ENCODE measurements at places on chromosomes 13 and 19.
A peak's percentile ranks its signal among the peaks of the same experiment; 100 is the strongest.

DNA sequence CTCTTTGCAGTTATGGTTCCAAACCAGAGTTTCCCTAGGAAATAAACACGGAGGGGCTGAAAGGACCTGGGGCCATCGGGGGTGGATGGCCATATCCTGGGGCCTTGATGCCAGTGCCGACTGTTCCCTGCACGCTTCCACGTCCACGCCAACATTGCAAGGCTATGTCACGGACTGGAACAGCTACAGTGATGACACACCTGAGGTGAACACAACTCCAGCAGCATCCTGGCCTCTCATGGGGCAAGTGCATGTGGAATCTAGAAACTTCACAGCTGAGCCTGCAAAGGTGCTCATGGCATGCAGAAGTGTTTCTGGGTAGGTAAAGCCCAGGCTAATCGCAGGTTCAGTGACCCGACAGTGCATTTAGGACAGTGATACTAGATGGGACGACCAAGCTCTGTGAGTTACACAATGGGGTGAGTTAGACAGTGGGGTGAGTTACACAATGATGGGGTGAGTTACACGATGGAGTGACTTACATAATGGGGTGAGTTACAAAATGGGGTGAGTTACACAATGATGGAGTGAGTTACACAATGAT lies 52.0 kb upstream of the GAS6 start:
- DNase-seq = no peak

GRCh38 chr13:39415008-39415802 lies 187.8 kb downstream of the LHFPL6 start:
- peak; percentile 61 for DNase-seq

- no peak for DNase-seq
Observed at GRCh38 chr13:24149246-24150032, 11.1 kb upstream of the SPATA13 start.

- no peak for DNase-seq
Observed at GRCh38 chr19:5193192-5193591, 147.4 kb downstream of the PTPRS start.

GRCh38 chr13:85816413-85816812 lies 17.2 kb upstream of the SLITRK6 start:
- peak; percentile 56 for DNase-seq

- no peak for DNase-seq
Observed at GRCh38 chr13:20019043-20019442, 60.5 kb downstream of the ZMYM2 start.

GRCh38 chr19:38494379-38494778 lies 60.9 kb downstream of the RYR1 start:
- DNase-seq = no peak

GRCh38 chr13:52374389-52374788 lies 31.6 kb downstream of the THSD1 start:
- DNase-seq = no peak

DNA sequence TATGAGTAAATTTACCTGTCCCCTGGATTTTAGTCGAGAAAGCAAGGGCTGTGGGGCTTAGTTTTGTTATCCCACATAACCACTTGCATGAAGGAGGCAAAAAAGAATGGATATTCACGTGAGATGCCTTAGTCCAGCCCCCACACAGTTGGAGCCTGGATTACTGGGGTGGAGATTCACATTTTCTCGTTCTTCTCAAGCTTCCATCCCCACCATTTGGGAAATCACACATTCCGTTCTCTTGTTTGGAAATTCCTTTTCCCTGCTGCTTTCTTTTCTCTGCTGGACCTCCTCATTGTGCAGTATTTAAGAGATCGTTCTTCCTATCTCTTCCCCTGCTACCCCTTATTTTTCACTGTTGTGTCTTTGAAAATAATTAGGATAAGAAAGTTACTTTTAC lies 45.1 kb upstream of the FARP1 start:
- DNase-seq = no peak

DNA sequence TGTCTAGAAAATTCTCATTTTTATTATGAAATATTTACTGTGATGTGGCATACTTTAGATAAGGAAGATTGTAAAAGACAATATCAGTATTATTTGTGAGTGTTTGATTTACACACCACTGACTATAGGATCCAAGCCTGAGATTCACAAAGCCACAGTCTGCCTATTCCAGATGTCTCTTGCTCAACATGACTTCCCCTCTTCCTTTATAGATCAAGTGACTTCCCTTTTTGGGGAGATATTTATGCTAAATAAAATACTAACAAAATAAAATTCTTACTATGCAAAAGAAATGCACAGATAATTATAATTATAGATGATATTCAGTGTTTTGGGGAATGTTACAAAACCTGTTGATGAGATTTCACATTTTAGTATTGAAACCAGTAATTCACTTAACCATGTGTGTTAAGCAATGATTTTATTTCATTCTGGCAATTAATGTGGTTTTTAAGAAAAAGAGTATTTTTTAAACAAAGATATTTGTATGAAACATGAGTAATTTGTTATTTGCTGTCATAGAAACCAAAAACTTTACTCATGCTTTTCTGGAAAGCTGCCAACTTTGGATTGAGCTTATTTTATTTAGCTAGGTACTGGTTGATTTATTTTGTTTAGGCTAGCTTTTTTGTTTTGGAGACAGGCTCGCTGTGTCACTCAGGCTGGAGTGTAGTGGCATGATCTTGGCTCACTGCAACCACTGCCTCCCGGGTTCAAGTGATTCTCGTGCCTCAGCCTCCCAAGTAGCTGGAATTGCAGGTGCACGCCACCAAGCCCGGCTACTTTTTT lies 13.7 kb upstream of the GPR183 start:
- peak; percentile 77 for DNase-seq

DNA sequence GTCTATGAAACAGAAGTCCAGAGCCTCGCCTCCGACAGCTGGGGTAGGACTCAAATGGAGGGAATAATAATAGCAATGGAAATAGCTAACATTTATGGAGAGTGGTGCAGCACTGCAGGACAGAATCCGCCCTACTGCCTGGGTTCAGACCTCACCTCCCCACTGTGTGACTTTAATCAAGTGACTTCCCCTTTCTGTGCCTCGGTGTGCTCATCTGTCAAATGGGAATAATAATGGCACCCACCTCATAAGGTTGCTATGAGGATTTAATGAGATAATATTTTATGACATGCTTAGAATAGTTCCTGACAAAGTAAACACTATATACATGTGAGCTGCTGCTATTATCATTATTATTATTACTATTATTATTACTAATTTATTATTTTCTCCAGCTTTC lies 3.2 kb downstream of the LRFN1 start:
- DNase-seq = no peak

DNA sequence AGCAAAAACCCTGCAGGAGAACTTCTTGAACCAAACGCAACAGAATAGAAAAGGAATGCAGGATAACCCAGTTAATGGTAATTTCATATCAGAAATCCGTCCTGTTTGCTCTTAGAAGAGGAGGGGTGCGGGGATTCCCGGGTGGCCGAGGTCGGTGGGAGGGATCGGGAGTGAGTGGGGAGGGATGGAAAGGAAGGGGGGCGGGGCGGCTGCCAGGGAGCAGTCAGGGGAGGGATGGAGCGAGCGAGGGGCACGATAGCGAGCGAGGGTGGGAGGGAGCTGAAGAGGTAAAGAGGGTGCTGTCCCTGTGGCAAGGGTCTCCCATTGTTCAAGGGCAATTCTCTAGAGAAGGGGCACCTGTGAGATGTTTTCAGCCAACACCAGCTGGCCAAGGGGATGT lies 26.5 kb downstream of the CD177 start:
- DNase-seq = no peak

- DNase-seq = no peak
Observed at GRCh38 chr13:79442221-79442620, 36.2 kb upstream of the RBM26 start.

GRCh38 chr13:73876323-73876722 lies 257.9 kb downstream of the KLF12 start:
- DNase-seq = no peak

DNA sequence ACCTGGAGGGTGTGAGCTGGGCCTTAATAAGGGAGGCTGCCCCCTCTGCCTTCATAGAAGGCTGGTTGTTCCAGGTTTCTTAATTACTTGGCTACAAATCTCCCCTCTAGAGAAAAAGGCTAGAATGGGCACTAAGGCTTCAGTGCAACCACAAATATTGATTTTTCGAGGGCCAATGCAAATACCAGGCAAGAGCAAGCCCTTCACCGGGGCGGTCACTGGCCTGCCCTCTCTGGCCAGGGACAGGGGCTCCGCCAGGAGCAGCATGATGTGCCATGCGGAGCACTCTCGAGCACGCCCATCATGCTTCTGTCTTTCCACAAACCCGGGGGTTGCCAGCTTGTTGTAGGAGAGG lies 127.8 kb upstream of the SPACA7 start:
- no peak for DNase-seq

DNA sequence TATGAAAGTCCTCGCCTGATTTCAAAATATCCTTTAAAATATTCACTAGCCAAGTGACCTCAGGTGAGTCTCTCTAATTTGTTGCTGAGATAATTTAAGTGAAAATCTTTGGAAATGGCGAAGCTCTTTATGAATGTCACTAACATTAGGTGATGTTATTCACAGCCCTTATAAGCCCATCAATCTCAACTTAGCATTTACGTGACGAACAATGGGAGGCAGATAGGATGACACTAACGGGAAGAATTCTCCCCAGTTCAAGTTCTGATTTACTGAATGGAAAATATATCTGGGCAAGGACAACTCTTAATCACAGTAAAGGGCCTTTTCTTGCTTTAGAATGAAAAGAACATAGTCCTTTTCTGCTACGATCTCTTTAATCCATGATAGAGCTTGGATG lies 378.7 kb downstream of the LIG4 start:
- DNase-seq = no peak

GRCh38 chr13:100517135-100517534 lies 71.5 kb downstream of the GGACT start:
- no peak for DNase-seq

DNA sequence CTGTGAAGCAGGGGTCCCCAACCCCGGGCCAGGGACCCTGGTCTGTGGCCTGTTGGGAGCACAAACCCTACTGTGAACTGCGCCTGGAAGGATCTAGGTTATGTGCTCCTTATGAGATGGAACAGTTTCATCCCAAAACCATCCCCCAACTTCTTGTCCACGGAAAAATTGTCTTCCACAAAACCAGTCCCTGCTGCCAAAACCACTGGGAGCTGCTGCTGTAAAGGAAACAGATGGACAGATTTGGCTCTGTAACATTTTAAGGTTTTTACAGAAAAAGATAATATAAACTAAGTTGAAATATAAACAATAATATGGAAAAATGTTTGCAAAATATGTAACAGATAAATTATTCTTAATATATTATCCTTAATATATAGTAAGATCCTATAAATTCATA lies 73.7 kb downstream of the COG6 start:
- DNase-seq = no peak

- peak; percentile 89 for DNase-seq
Observed at GRCh38 chr13:52921194-52921593, 72.8 kb upstream of the PCDH8 start.

- DNase-seq = no peak
Observed at GRCh38 chr19:48295458-48295857, 25.6 kb downstream of the ZNF114 start.

DNA sequence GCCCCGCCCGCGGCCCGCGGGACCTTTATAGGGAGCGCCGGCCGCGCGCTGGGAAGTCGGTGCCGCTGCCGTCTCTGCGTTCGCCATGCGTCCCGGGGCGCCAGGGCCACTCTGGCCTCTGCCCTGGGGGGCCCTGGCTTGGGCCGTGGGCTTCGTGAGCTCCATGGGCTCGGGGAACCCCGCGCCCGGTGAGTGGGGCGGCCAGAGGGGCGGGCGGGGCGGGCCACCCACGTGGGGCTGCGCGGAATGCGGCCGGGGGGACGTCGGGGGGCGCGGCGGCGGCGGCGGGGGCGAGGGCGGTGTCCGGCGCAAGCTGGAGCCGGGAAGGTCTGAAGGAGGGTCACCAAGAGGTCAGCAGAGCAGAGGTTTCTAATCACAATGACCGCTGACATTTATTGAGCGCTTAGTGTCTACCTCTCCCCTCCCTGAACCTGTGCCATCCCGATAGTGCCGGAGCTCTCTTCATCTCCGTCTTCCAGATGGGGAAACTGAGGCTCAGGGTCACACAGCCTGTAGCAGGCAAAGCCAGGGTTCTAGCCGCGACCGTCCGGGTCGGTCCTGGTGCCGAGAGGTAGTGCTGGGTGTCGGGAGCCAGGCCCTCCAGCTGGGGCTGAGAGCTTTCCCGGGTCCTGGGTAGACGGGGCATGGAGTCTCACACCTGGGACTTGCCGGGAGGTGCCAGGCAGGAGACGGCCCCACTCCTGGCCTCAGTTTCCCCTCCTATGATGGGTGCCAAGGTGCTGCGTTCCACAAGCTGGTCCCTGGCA lies at the start of gene FSTL3:
Gene FSTL3, plus strand, starts transcription at position 54 of the 767 bp plus-strand sequence. Its CDS starts 32 bp downstream, at position 86.
- DNase-seq = no peak

DNA sequence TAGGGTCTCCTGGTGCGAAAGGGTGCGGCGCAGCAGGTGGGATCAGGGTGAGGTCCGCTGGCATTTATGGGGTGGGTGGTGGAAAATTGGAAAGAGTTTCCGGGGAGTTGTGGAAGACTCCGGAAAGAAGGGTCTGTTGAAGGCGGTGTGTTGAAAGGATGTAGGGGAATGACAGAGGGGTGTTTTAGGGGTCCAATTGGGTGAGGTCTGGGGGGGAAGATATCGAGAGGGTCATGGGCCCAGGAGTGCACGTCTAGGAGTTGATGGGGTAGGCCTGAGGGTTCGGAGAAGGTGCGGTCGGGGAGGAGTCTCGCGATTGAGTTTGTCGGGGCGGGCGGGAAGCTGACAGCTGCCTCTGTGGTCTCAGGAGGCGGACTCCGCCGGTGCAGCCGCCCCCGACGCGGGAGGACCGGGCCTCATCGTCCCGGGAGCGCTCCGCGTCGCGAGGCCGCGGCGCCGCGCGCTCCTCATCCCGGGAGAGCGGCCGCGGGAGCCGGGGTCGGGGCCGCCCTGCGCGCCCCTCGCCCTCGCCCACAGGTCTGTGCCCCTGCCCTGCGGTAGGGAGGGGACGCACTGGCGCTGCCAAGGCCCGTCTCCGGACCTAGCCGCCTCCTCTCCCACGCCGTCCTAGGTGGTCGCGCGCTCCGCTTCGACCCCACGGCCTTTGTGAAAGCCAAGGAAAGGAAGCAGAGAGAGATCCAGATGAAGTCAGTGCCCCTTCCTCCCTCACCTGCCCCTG lies 7.0 kb downstream of the PGLYRP1 start:
- DNase-seq = no peak

DNA sequence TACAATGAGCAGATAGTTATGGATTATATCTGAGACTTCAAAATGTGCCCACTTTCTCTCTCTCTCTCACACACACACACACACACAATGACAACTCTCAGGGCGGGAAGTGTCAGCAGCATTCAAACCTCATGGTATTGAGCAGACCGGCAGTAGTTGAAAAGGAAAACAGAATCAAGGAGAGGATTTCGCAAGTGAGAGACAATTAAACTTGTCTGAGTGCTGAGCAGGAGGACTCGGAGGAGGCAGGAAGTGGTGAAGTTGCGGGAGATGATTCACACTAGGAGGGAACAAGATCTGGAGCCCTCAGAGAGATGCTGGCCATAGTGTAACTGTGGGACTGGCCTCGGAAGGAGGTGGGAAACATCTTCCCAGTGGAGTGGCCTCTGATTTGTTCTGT lies 353.1 kb downstream of the EFNB2 start:
- DNase-seq = no peak

DNA sequence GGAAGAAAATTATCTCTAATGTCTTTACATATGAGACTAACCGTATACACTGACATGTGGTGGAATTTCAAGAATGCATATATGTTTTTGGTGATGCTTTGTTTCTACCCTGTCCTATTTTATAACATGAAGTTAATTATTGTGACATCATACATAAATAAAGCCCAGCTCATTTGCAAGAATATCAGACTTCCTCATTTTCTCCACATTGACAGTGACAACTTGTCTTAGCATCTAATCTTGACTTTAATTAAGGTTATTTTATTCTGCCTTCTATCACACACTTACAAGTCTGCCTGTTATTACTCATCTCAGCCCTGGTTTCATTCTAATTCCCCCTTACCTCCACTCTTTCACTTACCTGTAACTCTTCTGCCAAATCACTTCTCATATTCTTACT lies 140.6 kb upstream of the STARD13 start:
- DNase-seq = no peak
